ENCODE measurements at places on chromosomes 3 and 15. TPM values are rescaled to one million over a fixed set of nuclear protein-coding genes. Genes with fewer than 3 reads are reported as not detected.

Gene SUMF1
- 4.6 TPM for total RNA-seq

Gene CCR8
- not detected for total RNA-seq

Gene PLSCR2
- total RNA-seq = not detected

Gene TAGLN3
- total RNA-seq = not detected

Gene ERICH6
- not detected for total RNA-seq

Gene FBXO22
- total RNA-seq = 14.4 TPM

Gene GREM1
- total RNA-seq = 1.3 TPM

GRCh38 chr15:76588811-76589747 lies 252.5 kb downstream of the ISL2 start:
- no peak for DNase-seq

DNA sequence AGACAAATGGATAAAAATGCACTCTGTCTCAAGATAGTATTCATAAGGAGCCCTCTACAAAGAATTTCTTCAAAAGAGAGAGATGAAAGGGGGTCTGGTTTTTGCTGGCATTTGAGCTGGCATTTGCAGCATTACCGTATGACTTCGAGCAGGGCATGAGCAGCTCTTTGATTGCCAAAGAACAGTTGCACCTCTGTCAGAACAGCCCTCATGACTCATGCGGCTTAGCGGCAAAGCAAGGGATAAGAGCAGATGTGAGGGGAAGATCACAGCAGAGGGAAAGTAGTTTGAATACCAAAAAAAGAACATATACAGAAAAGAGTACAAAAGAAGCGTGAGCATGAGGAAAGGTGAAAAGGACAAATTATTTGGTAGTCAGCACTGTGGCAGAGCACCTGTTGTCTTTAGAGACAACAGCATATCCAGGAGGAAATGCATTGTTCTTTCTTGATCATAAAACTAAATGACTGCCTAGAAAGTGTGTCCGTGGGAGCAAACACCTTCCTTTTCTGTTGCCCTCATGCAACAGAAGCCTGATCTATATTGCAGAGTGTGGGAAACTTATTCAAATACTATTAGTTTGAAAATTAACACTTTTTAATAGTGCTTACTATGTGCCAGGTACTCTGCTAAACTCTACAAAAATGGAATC lies 80.5 kb upstream of the SLC24A5 start:
- DNase-seq = no peak

DNA sequence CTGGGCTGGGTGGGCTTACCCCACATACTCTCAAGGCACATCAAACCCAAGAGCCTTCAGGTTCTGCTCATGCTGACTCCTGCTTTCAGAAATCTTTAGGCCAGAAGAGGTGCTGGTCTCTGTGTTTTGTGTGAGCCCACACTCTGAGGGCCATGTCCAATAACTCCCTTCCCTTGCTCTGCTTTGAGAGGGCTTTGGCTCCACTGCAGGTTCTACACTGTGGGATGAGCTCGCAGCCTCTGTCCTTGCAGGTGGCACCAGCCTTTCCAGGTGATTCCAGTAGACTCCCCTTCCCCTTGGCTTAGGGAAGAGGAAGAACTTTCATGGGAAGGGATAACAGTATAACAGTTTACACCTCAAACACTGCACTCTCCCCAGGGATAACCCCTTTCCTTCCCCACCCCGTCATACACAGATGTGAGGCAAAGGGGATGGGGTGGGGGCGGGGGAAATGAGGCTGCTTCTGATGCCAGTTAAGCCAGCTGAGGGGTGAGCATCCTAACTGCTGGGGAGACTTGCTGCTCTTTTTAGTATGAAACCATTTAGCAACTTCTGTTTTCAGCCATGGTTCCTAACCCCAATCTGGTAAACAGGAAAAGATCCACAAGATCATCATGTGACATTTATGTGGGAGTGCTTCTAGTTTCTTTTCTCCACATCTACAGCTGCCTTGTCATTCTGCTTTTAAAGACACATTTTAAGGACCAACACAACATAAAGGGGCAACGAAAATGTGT lies 262.4 kb downstream of the SLC9A9 start:
- no peak for DNase-seq

DNA sequence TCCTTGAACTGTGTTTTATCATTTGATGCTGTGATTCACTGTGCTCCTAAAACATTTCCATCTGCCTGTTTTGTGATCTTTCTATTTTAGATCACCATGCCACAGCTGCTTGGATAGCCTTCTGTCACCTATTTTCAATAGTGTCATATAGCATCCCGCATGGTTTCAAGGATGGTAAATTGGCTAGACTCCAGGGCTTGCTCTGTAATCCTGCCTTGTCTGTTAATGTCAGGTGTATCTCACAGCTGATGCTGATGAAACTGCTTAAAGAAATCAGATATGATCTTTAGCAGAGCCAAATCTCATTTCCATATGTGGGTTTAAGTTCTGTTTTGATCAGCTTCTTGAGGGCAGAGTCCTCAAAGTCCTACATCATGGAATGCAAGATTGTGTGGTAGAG lies 182.2 kb downstream of the UBE2E2 start:
- no peak for DNase-seq

DNA sequence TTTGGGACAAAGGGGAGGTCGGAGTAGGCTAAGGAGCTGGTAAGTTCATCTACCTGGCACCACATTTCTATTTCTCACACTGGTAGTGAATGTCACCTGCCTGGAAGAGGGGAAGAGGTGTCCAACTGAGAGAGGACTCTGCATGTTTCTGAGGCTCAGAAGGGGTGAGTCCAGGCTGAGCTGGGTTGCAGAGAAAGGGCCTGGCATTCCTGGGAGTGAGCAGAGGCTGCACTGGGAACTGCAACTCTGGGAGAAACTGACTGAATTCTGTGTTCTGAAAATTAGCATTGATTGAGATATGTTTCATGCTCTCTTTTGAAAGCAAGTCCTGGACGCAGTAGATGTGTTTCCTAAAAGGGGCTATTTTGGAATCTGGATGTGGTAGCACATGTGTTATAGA lies 32.3 kb upstream of the ARNT2 start:
- DNase-seq = no peak

DNA sequence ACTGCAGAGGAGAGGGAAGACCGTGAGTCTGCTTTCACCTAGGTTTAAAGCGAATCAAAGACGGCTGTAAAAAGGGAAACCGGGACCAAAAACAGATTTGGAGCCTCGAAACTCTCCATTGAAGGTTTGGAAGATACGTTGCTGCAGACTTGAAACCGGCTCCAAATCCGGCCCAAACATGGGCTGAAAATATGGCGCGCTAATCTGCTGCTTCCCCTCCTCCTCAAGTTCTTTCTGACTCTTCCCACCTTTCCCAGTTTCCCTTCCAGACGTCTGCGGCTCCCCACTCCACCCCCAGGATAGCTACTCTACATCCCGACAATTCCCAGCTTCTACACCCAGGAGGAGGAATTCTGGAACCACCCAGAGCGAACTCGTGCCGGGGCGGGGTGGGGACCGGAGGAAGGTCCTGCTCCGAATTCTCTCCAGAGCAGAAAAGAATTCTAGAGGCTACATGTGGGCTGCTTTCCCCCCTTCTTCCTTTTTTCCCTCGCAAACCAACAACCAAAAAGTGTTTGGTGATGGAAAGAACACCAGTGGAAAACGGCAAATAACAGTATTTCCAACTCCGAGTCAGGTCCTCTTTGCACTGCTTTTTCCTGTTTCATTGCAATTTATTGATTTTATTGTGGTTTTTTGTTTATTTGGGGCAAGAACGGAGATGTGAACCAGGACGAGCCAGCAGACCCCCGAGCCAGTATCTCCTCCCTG lies 8.5 kb downstream of the EOMES start:
- no peak for DNase-seq

DNA sequence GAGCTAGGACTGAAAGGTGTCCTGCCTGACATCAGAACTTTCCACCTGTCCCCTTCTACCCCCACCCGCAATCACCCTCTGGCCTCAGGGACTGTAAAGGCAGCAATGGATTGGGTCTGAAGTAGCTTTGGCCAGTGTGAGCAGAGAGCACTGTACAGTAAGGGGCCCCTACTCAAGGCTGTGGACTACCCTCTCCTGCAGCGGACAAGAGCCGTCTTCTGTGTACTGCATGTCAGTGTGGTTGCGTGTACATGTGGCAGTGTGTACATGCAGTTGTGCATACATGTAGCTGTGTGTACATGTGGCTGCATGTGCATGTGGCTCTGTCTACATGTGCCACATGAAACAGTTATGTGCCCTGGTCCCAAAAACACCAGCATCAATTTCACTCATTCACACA lies 205.9 kb upstream of the LINGO1 start:
- no peak for DNase-seq

DNA sequence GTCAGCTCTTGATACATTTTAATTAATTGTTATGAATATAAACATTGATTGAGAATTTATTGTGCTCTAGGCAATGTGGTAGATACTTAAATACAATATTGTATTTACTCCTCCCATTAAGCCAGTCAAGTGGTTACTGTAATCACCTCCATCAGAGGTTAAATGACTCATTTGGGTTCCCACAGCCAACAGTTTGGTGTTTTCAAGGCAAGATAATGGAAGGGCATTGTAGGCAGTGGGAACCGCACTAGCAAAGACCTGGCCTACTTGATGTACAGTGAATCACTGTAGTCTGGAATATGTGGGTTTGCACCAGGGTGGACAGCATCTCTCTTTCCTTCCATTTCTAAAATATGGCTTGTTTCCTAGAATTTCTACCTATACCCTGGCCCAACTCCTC lies 127.4 kb downstream of the EDEM1 start:
- DNase-seq = no peak

- no peak for DNase-seq
Measured at GRCh38 chr3:58092521-58092920, 84.3 kb downstream of the FLNB start.

DNA sequence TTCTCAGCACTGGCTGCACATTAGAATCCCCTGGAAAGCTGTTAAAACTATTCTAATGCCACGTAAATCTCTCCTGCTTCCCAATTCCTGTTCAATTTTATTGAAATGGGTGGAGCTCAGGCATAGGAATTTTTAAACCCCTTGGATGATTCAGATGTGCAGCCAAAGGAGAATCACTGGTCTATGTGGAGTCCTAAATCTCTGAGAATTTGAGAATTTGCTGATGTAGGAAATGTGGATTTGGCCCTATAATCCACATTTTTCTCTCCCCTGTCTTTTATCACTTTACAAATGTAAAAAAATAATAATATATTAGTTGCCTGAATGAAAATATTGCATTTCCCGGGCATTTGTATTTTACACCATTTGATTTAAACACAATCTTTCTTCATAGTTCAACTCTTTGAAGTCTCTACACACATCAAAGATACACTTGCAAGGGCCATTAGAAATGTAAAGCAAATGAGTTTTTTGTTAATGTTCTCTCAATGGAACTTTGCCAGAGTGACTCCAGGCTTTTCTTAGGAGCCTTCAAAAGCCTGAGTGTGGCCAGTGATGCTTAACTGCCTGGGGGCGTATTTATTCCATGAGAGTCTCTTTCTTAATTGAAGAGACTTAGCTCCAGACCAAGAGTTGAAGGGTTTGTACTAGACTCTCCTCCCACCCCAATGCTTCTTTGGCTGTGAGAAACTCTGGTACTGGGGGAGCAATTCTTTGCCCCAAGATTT lies 48.8 kb upstream of the PTX3 start:
- no peak for DNase-seq

DNA sequence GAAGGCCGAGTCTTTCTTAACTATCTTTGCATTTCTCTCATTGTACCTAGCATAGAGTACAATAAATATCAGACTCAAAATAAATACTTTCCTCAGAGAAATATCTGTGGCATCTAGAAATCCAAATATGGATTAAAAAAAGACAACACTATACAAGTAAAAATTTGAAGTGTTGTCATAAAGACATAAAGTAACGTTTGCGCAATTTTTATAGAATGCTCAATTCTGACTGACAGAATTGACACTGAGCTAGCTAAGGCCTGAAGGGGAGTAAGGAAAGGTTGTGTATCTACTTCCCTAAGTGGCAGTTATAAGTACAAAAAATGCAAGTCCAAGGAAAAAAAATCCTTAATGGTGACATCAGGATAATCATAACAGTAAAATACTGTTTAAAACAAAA lies 1.1 kb downstream of the SEC11A start:
- no peak for DNase-seq

GRCh38 chr15:69410248-69410874 lies 3.8 kb upstream of the KIF23 start:
- DNase-seq = no peak

DNA sequence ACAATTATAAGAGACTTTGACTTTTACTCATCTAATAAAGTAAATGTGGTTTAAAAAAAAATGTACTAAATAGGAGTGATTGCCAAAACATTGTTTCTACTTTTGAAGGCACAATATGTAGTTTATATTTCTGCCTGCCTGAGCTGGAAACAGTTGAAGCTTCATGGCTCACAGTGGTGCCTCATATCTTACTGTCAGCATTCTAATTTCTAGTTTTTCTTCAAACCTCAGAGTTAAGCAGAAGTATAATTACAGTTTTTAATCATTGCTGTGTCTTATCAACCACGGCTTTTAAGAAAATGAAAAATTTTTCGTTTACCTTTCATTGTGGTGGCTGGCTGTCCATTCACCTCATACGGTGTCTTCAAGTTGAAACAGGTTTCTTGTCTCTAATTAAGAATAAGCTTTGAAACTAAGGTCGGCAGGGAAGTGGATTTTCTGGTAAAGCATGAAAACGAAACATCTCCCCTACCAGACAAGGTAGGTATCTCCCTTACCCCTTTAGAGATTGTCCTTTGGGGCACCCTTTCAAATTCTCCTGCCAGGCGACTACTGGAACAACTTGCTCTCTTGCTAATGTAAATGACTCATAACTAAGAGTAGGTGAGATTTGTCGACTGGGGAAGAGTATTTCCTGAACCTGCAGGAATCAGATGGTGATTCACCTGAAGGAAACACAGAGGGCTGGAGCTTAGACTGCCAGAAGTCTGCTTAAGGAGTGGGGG lies at the start of gene GPR87:
TSS of gene GPR87 (minus strand) at position 554 of the 725 bp plus-strand sequence. CDS start 16,720 bp downstream, outside the sequence.
- DNase-seq = no peak

DNA sequence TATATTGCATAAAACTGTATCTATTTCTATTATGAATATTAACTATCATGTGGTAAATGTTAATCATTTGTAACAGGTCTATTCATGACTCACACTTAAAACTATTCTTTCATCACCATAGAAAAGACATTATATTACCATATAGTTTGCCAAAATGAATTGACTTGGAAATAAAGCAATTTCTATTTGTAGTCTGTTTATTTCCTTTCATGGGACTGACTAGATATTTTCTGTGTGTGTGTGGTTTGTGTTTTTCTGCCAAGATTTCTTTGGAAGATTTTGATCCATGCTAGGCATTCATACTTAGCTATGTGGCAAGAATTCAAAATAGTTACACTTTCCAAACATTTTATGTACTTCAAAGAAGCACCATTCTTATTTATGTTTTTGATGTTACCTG lies 522.5 kb upstream of the AGTR1 start:
- DNase-seq = no peak

DNA sequence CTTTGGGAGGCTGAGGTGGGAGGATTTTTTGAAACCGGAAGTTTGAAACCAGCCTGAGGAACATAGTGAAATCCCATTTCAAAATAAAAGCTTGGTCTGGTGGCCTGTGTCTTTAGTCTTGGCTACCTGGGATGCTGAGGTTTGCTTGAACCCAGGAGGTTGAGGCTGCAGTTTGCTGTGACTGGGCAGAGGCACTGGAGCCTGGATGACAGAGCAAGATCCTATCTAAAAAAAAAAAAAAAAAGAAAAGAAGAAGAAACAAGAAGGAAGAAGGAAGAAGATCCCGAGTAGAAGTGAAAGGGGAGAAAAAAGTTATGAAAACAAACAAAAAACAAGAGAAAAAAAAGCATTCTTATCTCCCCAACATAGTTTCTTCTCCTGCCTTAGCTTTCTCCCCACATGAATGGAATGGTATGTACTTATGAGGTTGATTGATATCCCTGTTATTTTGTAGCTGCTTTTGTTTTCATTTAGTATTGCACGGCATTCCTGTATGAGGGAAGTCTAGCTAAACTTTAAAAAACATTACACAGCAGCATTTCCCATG lies 42.4 kb downstream of the TMEM40 start:
- no peak for DNase-seq

- no peak for DNase-seq
Measured at GRCh38 chr15:39786447-39787056, 3.9 kb upstream of the FSIP1 start.
